ENCODE measurements at places on chromosomes 4 and X.

DNA sequence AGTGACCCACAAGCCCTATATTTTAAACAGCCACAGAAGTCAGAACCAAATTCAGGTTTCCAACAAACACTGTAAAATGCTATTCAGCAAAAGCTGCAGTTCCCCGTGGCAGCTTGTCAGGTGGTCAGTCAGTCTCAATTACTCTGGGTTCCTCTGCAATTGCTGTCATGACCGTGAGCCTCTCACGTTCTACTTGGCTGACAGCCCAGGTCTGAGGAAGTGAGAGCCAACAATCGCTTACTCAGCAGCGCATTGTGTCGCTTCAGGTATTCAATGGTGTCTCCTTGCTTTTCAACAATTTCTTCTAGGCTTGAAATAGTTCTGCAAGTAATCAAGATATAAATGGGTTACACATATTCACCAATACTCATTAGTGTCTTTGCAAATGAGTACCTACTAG, 25.8 kb downstream of the TRIM75 start:
- ATAC-seq, result no peak

GRCh38 chr4:184104419-184105101, 113.1 kb downstream of the ENPP6 start:
- no peak for ATAC-seq

GRCh38 chr4:70586841-70587240, 5.2 kb upstream of the AMBN start:
- no peak for ATAC-seq

GRCh38 chrX:53656845-53657244, 29.7 kb downstream of the HUWE1 start:
- no peak for ATAC-seq

- no peak for ATAC-seq
Observed at GRCh38 chr4:108867476-108867875, 104.6 kb upstream of the ETNPPL start.

DNA sequence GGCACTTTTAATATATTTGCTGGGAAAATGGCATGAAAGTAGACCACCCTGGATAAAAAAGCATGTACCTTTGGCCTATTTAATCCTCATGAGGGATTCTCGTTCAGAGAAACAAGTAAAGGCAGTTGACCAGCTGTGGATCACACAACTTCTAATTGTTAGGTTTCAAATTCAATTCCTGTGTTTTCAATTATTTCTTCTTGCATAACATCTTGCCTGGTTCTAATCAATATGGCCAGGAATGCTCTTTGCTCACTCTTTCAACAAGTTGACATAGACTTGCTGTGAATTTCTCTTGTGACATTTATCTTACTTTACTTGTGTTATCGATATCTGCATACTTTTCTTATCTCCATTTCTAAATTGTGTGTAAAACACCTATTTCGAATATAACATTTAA, 211.8 kb downstream of the SLC7A11 start:
- no peak for ATAC-seq

DNA sequence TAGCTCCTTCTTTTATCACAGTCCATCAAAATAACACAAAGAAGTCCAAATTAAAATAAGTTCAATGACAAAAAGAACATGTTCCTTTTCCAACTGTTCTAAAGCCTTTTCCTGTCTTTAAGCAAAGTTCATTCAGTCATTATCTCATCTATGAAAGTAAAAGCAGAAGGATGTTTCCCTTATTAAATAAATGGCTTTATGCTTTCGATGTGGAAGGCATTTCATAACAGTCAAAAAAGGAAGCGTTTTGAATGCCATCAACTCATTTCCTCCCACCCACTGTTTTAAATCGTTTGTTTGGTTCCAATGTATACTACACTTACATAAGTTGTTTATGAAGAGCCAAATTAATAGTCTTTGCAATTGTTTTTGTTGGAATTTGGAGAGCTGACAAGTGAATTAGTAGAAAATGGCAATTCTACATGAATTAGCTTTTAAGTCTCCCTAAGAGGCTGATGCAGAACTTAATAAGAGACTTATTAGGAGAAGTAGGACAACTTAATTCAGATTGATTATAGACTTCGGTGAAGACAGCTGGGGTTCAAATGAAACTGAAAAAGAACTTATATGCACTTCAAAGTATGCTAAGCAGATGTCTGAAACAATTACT, 392.6 kb upstream of the FTHL17 start:
- ATAC-seq, result no peak

DNA sequence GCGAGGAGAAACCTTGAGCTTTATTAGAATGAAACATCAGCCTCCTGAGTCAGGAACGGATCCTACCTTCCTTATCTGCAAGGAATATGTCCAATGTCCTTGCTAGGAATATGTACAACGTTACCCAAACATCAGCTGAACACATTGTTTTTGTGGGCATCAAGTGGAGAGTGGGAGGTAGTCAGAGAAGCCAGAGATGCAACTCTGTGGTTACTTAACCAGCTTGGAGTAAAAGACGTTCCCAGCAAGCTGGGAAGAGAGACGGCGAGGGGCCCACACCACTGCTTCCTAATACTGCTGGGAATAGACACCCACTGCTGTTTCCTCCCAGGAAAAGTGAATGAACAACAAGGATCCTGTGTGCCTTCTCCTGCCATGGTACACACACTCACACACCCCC, 74.4 kb upstream of the PLAC1 start:
- no peak for ATAC-seq

GRCh38 chr4:137664046-137664387, 131.7 kb upstream of the PCDH18 start:
- peak; percentile 88 for ATAC-seq

DNA sequence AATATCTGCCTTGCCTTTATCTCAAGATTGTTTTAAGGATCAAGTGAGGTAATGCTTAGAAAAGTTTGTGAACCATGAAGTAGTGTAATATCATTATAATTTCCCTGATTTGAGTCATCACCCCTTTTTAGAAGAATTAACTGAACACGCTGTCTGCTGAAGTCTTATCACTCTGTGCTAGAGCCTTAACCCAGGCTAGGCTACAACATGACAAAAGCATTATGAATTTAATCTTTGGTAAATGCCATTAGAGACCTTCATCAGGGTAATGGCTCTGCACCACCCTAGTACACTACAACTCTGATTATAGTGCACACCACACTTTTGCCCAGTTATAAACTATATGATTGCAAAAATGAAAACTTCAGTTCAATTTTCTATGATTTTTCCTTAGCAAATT, 118.3 kb downstream of the ADGRL3 start:
- ATAC-seq, result no peak

GRCh38 chr4:170979736-170980135, 833.5 kb upstream of the GALNTL6 start:
- ATAC-seq, result peak; percentile 44

DNA sequence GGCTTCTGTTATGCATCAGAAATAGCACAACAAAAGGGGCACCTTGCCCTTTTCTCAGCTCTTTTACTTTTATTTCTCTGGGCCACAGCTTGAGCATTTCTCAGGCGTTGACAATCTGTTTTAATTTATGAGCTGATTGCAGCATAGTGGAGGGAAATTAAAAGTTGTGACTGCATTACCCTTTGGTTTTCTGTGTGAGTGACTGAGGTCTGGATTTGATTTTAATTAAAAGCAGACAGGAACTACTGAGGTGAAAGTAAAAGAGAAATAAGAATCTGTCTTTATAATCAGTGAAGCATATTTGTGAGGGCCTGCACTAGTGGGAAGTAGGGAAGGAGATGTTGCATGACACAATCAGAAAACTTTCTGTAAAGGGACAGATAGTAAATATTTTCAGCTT, 43.4 kb upstream of the GEMIN8 start:
- no peak for ATAC-seq

- ATAC-seq, result no peak
Observed at GRCh38 chrX:116285501-116285900, 115.0 kb downstream of the AGTR2 start.

- ATAC-seq, result no peak
Observed at GRCh38 chrX:55867181-55867651, 149.7 kb downstream of the RRAGB start.

- ATAC-seq, result no peak
Observed at GRCh38 chr4:99518601-99519295, 7.9 kb downstream of the C4orf17 start.

- ATAC-seq, result no peak
Observed at GRCh38 chr4:21380861-21381260, 567.7 kb downstream of the KCNIP4 start.

- ATAC-seq, result no peak
Observed at GRCh38 chr4:90293320-90293719, 166.1 kb downstream of the CCSER1 start.

DNA sequence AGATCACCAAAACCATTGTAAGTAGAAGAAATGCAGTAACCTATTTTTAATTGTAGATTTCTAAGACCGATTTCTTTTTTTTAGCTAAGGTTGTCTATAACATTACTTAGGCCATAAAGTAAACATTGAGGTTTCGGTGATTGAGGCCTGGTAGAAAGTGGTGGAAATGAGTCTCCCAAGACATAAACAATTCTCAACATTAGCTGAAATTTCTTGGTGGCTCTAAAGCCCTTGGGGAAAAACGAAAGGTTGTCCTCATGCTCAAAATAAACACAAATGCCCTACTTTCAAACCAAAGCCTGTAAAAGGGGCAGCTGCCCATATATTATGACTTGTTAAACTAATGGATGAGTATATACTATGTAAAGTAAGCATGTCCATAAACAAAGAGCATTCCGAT, 98.8 kb downstream of the SCFD2 start:
- ATAC-seq, result no peak

DNA sequence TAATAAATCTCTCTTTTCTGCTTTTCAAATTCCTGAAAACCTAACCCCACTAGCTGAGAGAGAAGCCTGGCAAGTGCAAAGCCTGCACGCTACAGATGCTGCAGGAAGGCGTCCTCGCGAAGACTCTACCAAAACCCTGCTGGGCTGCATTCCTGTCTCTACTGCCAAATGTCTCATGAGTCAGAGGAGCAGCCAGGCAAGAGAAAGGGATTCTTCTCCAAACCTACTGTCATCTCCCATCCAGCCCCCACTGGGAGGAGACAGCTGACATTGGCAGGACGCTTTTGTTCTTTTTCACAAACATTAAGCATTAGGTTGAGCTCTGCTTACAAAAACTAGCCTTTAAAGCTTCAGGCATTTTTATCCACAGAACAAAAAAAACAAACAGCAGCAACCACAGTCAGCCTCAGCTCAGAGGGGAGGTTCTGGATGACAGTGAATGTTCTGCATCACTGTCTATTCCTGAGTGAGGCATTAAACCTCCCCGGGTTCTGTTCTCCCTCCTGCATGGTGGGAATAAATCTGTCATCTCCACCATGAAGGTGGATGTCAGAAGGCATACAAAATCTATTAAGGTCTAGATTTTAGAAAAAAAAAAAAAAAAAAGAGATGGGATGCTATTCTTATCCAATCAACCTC, 18.0 kb downstream of the CRMP1 start:
- ATAC-seq, result no peak

DNA sequence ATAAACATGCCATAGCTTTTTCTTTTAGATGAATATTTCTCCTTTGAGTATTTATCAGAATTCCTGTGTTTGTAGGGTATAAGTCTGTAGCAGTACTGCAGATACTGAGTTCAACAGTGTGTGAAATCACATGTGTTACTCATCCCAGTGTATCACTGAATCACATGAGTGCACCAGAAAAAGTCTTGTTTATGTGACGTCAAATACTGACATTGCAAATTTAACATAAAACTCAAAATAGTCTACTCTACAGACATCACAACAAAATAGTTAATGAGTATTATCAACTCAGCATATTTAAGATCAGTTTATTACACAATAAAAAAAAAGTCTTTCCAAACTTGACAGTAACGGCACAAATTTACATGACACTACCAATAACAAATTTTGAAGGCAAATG, 221.3 kb downstream of the DCTD start:
- no peak for ATAC-seq

DNA sequence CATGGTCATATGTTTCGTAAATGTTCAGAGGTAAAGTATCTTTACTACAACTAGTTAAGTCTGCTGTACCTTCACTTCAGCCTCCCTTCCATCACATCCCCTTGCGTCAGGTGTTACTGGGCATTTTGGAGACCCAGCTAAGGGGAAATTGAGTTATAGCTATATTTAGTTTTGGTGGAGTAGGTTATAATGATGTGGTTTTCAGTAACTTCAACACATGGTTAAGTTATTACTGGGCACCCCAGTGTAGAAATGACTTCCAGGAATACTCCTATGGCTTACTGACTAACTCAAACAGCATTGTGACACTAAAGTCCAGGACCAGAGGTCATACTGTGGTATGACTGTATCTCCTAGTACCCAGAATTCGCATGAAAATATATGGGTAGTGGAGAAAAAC, 23.4 kb upstream of the ACSL1 start:
- ATAC-seq, result no peak

- ATAC-seq, result no peak
Observed at GRCh38 chrX:54695231-54695630, 102.8 kb downstream of the ITIH6 start.

GRCh38 chr4:98599617-98600205, 58.7 kb downstream of the TSPAN5 start:
- ATAC-seq, result no peak

DNA sequence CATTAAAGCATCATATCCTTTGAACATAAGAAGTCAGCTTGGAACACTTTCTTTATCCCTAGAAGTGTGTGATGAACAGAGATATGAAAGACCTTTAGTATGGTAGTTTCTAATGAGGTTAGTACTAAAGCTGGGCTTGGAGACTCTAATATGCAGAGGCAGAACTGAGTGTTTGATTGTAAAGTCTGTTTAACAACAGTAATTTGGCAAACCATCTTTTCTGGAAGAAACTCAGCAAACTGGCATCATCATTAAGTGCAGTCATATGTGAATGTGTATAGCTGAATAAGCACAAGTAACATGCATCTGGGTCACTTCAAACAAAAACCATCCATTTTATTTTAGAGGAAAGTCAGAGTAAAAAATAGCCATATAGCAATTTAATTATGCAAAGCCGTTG, 385.9 kb upstream of the MAD2L1 start:
- no peak for ATAC-seq

Data from SK-N-SH treated with all-trans-retinoic acid at 6 μM for 48 hours (cell line).